ENCODE measurements at places on chromosomes 13 and 19.

DNA sequence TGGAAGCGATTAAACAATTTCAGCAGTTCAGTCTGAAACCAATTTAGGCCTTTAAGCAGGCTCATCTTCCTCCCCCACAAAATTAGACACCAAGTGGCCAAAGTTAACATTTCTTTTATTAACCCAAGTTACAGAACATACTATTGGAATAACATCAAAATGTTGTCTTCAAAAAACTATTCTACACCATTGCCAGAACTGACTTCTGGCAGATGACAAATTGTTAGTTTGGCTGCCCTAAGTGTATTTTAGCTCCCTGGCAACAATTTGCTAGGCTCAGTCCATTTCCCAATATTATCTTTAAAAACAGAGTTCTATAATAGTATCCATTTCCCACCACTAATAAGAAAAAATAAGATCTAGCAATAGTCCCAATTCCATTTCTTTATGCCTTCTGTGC lies 107.8 kb downstream of the SGCG start:
- DNase-seq: no peak

- no peak for DNase-seq
Observed at GRCh38 chr13:44030615-44031014, 150.9 kb downstream of the LACC1 start.

DNA sequence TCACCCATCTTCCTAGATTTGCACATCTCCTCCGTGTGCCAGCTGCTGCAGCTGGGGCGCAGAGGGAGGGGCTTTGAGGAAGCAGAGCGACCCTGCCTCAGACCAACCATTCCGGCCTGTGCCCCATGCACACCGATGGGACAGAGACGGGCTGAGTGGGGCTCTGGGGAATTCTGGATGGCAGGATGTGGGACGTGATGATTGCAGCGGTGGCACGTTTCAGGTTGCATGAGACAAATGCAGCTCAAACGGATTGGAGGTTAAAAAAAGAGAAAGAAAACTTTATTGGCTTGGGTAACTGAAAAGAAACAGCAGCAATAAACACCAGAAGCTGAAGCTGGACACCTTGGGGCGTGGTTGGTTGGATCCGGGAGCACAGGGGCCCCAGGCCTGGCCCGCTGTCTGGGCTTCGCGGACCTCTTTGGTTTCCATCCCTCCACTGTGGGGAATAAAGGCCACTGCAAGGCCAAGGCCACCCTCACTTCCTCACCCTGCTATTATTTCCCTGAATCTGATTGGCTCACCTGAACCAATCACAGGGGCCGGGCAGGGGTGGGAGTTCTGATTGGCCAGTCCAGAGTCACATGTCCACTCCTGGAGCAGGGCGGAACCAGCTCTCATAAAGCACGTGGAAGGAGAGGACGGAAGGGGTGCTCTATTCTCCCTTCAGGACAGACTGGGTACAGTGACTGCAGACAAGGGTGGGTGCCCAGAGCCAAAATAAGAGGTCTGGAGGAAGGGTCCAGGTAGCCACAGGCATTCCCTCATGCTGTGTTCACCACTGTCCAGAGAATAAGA lies 6.1 kb upstream of the ZNF787 start:
- peak; percentile 61 for DNase-seq

- DNase-seq: no peak
Observed at GRCh38 chr19:40089462-40089861, 1.3 kb downstream of the ZNF780A start.

DNA sequence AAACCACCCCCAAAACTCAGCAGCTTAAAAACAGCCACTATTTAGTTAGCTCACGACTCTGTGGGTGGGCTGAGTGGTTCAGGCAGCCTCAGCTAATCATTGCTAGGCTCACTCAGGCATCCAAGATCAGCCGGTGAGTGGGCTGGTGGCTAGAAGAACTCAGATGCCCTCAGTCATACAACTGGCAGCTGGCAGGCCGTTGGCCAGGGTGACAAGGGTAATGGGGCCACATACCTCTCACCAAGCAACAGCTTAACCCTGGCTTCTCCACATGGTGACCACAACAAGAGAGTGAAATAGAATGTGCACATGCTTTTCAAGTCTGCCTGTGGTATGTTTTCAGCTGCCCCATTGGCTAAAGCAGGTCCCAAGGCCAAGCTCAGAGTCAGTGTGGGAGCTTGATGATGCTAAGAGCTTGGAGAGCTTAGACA lies 435.4 kb upstream of the TSHZ3 start:
- peak; percentile 52 for DNase-seq

- no peak for DNase-seq
Observed at GRCh38 chr13:108283110-108283509, 13.6 kb downstream of the TNFSF13B start.

GRCh38 chr19:49585023-49585422 lies 3.9 kb downstream of the PRRG2 start:
- peak; percentile 94 for DNase-seq

GRCh38 chr13:39900106-39900750 lies 244.8 kb downstream of the COG6 start:
- DNase-seq: no peak

DNA sequence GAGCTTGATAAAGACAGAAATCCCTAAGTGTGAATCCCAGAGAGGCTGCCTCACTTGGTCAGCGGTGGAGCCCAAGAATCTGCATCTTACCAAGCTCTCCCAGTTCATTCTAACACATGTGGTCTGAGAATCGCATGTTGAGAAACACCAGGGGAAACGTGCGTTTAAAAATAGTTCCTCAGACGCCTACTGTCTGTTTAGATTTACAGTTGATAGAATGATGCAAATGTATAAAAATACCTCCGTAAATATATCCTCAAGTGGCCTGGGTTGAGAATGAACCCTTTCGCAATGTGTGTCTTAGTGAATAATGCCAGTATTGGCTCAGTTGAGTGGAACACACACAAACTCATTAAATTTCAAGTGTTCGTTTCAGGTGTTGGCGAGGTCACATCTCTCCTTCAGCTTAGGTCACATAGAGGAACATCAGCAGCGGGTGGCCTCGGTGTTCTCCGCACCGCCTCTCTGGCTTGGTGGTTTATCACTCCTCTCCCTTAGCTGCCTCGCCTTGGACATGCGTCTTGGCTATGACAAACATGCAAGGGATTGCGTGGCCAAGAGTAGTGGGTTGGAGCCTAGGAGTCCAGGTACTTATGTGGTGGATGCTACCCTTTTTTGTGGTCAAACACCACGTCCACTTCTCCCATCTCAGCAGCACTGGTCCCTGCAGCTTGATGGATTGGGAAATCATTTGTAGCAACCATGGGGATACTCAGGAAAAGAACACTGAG lies 117.6 kb upstream of the SPATA13 start:
- DNase-seq: no peak

GRCh38 chr13:27810009-27810408 lies 17.7 kb downstream of the GSX1 start:
- DNase-seq: no peak

DNA sequence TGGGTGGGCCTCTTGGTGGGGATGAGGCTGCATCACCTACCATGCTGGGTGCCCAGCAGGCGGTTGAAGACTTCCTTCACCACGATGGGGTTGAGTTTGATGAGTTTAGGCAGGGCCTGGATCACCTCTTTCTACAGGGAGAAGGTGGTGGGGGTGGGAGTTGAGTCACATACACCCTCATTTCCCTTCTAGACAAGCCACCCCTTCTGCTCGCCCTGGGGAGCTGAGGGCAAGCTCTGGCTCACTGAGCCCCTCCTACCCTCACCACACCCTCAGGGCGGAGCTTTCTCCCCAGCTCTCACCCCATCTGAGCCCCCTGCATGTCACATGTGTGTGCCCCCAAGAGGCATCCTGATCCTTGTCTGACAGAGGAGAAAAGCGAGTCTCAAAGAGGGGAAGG lies 7.6 kb upstream of the RSPH6A start:
- DNase-seq: no peak

DNA sequence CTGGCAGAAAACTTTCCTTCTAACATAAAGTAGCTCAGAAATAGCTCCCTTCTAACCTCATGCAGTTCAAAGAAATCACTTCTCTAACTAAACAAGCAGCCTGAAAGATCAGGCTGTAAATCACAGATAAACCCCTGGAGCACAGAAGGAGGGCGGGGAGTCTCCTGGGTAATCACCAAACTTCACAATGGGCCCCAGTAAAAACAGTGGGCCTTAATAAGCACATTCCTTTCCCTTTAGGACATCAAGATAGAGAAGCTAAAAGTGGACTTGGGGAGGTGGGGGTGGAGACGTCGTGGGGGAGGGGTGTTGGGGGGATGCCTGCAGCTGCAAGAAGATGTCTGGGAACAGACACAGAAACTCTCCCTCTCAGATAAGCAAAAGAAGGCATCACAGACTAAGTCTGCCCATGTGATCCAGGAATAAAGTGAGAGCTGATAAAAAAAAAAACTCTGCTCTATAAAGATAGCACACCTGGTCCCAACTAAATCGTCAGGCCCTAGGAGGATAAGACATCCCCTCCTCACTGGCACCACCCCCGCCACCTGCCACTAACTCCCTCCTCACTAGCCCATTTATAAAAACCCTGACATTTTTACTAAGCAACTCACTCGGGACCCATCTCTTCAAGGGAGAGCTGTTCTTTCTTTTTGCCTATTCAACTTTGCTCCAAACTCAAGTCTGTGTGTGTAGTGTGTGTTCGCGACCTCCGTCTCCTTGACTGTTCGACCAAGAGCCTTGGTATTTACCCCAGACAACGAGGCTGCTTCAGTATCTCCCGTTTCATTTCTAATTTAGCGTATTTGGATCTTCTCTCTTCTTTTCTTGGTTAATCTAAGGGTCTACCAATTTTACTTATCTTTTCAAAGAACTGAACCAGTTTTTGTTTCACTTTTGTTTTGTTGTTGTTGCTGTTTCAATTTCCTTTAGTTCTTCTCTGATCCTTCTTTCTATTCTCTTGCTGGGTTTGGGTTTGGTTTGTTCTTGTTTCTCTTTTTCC lies 31.7 kb downstream of the DNAJC15 start:
- peak; percentile 89 for DNase-seq

DNA sequence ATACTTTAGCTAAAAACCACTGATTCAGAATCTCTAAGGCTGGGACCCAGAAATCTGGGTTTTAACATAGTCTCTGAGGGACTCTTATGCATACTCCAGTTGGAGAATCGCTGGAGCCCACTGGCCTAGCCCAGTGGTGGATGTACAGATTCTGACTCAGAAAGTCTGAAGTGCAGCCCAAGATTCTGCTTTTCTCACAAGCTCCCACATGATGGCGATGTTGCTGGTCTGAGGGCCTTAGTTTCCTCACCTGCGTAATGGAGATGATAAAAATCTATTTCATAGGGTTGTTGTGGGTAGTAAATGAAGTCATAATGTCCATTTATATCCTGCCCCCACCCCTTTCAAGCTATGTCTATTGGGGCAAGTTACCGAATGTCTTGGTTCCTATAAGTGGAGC lies 7.7 kb upstream of the CDADC1 start:
- DNase-seq: peak; percentile 63

GRCh38 chr13:96984051-96984508 lies 10.2 kb downstream of the OXGR1 start:
- peak; percentile 58 for DNase-seq

GRCh38 chr13:21800837-21801616 lies 130.2 kb downstream of the FGF9 start:
- DNase-seq: no peak

DNA sequence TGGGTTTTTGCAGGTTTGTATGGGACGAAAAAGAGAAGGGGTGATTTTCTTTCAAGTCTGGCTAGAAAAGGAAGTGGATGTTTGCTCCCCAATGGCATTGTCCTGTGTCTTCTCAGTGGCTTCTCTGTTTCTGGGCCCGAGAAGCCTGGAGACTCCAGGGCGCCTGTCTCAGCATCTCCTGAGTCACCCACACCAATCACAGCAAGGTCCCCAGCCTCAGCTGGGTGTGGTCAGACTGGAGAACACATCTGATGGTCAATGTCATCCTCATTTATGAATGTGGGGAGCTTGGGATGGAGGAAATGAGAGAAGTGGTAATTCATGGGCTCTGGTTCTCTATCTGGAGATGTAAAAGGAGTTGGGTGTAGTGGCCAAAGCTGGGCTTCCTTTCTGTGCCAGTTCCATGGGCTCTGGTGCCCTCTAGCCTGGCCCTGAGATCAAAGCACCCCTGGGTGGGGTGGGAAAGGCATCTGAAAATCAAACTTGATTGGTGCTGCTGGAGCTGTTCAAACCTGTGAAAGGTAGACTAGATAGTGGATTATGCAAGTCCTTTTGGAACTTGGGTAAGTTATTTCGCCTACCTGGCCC lies 13.4 kb downstream of the RASL11A start:
- no peak for DNase-seq

DNA sequence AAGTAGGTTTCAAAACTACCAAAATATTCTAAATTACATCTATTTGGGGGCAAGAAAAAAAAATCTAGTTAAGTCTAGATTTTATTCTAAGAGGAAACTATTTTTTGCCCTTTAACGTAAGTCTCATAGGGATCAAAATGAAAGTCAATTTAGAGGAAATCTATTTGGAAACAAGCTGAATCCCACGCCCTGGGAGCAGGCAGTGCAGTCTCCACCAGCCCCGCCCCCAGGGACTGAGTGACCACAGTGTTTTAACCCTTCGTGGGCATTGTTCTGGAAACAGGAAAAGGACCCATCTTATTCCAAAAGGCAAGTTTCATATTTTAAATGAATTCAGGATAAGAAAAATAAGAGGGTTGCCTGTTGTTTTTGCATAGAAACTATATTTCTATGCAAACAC lies 209.7 kb downstream of the SPRY2 start:
- DNase-seq: peak; percentile 77

GRCh38 chr19:29785955-29786589 lies 25.7 kb upstream of the CCNE1 start:
- DNase-seq: peak; percentile 78

DNA sequence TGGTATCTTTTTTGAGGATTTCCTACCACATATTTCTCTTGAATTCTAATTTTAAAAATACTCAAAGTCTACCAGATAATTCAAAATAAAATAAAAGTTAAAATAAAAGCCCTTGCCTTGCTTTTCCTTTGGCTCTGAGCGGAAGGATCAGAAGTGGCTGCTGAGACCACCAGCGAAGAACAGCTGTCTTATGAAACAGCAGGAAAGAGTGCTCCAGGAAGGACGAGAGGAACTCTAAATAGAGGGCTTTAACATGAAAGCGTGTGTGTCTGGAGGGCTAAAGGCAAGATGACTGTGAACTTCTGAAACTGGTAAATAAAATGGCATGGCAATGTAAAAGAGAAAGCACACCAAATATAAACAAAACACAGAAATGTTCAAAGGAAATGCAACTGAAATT lies 521.5 kb upstream of the SPRY2 start:
- DNase-seq: no peak

DNA sequence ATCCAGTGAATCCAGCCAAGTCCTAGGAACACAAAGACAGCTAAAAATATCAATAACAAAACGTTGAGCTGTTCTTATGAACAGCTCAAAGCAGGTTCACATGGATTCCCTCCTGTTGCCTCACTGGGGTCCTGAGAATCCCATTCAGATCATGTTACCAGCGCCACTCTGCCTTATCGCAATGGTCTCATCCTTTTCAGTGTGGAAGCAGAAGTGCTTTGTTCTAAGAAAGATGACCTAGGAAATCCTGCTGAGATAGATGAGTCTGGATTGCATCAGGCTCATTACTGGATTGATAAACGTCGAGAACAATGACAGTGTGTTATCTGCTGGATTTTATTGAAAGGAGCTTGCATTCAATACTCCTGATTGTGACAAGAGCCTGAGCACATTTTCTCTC lies 87.0 kb downstream of the SLAIN1 start:
- DNase-seq: no peak
